Right ventricle myocardium superior (tissue), 1 donor: ENCODE measurements at places on chromosomes 13 and 19.

DNA sequence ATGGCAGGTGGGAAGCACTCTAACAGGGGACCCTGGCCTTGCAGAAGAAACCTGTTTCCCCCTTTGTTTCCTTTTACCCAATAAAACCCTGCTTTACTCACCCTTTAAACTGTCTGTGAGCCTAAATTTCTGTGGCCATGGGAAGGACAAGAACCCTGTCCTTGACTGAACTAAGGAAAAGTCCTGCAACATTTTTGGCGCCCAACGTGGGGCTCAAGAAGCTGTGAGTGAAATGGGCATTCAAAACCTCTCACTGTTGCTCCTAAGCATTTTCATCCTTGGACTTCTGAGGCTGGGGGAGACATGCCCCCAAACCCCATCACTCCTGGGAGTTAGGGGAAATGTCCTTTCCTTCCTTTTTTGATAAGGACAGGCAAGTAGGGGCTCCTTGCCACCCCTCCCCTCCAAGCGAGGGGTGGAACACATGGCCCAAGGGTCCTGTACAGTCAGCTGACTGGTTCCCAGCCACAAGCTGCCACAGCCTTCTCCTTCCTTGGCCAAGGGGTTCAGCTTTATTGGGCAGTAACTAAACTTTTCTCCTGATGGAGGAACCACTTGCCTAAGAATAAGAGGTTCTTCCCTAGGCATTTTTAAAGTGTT, 381.6 kb downstream of the KLF5 start:
- no peak for DNase-seq

GRCh38 chr13:26678330-26678729, 82.3 kb downstream of the GPR12 start:
- no peak for DNase-seq

DNA sequence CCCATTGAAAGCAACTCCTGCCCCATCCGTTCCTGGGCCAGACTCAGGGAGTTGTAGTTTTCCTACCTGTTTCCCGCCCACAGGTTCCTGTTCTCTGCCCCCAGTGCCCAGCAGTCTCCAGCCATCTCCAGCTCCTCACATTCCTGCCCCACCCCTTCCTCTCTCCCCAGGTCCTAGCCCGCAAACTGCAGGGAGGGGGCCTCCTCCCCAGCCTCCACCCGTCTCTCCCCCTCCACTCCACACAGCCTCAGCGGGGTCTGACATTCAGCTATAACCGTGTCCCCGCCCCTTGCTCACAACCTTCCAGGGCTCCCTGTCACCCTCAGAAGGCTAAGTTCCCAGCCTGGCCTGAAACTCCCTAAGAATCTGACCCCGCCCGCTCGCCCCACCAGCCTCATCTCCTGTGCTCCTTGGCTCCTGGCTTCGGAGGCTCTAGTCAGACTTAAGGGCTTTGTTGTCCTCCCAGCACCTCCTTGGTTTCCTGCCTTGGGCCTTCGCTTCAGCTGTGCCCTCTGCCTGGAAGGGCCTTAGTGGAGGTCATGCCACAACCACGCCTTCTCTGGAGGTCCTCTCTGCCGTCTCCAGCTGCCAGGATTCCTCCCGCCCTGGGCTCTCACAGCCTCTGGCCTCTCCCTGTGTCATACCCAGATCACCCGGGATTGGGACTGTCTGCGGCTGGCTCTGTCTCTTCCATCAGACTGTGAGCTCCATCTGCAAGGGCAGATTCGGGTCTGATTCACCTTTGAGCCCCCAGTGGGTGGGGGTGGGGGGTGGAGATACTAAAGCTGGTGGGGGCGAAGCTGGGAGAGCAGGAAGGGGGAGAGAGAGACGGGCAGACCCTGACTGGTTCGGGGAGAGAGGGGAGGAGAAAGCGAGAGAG, 5.1 kb upstream of the SPACA6 start:
- DNase-seq, result peak; percentile 82

DNA sequence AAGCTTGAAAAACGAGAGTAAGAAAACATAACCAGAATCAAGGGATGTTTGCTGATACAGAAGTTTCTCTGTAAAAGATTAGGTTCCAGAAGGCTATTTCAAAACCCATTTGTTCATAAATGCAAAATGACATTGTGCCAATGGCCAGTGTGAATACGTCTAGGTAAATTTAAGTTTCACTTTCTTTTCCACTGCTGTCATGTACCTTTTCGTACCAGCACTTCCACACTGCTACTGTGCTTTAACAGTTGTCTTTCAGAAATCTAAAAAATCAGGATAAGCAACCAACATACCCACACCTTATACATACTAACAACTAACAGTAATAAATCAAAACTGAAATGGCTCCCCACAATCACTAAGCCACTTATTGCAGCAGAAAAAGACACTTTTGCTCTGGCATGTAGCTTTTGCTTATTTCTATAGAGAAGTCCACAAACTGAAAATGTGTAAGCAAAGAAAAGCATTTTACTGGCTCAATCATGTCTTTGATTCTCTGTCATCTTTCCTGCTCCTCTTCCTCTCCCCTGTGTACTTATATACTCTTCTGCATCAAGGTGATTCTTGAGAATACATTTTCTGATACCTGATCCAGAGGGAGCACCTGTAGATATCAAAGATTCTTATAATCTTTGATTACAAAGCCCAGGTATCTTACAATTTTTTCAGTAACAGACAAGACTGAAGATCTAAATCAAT, 34.3 kb downstream of the ELF1 start:
- no peak for DNase-seq

- DNase-seq, result no peak
Observed at GRCh38 chr13:33582121-33582520, 235.8 kb upstream of the RFC3 start.

- DNase-seq, result no peak
Observed at GRCh38 chr13:27252467-27252866, 1.1 kb downstream of the RPL21 start.

DNA sequence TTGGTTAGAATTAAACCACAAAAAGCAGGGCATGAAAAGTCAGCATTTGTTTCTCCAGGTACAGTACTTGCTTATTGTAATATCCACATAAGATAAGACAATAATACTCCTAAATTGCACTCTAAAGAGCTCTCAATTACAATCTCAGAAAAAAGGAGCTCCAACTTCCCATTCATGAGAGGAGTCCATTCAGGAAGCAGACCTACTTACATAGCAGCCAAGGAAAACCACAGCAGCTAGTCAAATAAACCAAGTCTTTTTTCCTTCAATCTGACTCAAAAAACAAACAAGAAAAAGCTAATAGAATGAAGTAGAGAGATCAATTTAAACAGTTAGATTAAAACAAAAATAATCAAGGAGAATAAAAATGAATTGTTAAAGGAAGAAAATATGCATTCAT, 885.2 kb upstream of the SLITRK6 start:
- DNase-seq, result no peak

DNA sequence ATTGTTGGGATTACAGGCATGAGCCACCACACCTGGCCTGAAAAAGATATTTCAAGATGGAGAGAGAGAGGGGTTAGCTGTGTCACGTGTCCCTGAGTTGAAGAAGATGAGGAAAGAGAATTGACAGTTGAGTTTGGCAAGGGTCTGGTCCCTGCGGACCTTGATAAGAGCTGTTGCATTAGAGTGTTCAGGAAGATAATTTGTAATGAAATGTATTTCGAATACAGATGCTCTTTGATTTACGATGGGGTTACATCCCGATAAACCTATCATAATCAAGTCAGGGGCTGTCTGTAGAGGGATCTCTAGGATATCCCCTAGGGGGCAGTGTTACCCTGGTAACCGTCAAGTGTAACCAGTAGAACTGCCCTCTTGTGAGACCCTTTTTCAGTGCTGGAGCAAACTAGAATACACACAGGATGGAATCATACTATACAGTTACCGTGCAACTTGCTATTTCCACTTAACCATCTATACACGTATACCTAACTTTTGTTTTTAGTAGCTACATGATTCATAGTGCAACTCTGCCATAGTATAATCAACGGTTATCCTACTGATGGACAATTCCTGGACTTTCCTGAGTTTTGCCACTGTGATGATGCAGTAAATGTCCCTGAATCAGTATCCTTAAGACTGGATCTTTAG, 1.5 kb upstream of the ELOF1 start:
- no peak for DNase-seq

GRCh38 chr13:34408640-34409039, 533.4 kb upstream of the NBEA start:
- no peak for DNase-seq

- DNase-seq, result no peak
Observed at GRCh38 chr13:43232873-43233265, 209.5 kb downstream of the DNAJC15 start.

GRCh38 chr13:114148521-114148855, 16.1 kb upstream of the RASA3 start:
- no peak for DNase-seq

DNA sequence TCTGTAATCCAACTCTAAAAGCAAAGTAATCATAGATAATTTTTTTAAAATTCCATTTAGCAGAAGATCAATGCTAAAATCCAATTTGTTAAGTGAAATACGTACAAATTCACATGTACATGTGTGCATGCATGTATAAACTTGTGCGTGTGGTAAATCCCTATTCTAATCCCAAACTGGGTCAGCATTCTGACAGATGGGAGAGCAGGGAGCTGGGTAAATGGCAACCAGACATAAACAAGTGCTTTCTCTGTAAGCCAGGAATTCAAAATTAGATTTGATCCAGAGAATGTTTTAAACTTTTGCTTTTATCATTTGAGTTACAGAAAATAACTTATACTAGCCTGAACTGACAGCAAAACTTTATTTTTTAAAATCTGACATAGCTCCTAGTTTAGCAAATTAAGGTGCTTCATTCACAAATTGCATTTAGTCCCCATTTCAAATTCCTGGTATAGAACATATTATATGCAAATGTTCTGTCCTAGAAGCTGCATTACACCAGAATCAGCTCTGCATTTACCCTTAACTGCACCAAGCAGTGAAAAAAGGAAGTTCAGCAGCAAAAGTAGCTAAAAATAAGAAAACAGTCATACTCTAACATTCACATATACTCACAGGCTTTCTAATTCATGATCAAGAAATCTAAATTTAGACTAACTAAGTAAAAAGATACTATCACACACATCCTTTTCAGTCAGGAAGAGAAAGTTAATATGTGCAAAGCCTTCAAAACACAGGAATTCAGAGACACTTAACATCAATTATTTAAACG, 32.6 kb downstream of the UBL3 start:
- no peak for DNase-seq

DNA sequence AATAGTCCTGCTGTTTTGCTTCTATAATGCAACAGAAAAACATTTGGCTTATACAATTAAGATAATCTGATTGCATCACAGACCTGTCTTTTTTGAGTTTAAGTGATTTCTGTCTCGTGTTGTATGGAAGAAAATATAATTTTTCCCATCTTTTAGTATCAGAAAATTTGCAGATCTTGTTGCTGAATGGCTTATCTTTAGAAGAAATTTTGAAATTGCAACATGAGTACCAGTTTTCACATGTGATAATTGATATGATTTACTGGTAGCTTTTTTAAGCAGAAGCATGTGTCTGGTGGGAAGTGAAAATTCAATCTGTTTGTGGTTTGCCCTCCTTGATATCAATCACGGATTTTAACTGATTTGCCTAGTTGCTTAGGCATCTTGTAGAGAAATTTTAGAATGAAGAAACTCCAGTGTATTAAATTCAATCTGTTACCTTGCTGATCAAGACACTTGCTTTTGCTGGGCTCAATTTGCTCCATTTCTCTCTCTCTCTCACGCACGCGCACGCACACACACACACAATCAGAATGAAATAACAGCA, 89.8 kb upstream of the MYCBP2 start:
- no peak for DNase-seq
